Naive B cell (primary cell): ENCODE measurements at places on chromosomes 2 and 18. TPM values are rescaled to one million over a fixed set of nuclear protein-coding genes. Genes with fewer than 3 reads are reported as not detected.
A peak's percentile ranks its signal among the peaks of the same experiment; 100 is the strongest.

DNA sequence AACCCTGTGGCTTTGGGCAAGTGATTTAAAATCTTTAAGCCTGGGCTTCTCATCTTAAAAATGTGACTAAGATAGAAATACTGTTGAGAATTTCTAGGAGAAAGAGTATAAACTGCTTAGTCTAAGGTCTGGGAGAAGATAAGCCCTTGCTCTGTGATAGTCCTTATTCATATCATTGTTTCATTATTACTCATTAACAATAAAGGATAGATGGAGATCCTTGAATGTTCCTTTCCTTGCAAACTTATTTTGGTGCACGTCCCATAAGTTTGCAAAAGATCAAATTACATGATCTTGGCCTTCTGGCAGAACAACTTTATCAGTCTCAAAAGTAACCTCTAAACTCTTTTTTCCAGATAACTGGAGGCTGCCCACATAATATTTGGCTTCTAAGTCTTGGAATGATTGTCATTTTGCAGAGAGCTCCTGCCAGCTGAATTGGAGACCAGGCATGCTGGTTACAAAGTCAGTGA is 138.3 kb downstream of the FAM124B start:
- H3K36me3 ChIP-seq: no peaks in the 10 kb centered on the region
- H3K4me3 ChIP-seq: no peak overlapping the region
- H3K27ac ChIP-seq: no peak overlapping the region
- peaks cover 33% of the 10 kb centered on the region for H3K27me3 ChIP-seq
- DNase-seq: no peak

GRCh38 chr18:22171258-22172119 is 2.1 kb downstream of the GATA6 start:
- no peak for DNase-seq
- no peak overlapping the region for H3K4me3 ChIP-seq
- no peak overlapping the region for H3K27ac ChIP-seq
- peaks cover 8% of the 10 kb centered on the region for H3K4me1 ChIP-seq

GRCh38 chr2:108787216-108787541 is 608 bp downstream of the CCDC138 start:
- peaks cover 12% of the 10 kb centered on the region for H3K4me1 ChIP-seq
- H3K27ac ChIP-seq: peak overlapping the region; percentile 87
- no peaks in the 10 kb centered on the region for H3K27me3 ChIP-seq
- H3K4me3 ChIP-seq: peak overlapping the region; percentile 82

DNA sequence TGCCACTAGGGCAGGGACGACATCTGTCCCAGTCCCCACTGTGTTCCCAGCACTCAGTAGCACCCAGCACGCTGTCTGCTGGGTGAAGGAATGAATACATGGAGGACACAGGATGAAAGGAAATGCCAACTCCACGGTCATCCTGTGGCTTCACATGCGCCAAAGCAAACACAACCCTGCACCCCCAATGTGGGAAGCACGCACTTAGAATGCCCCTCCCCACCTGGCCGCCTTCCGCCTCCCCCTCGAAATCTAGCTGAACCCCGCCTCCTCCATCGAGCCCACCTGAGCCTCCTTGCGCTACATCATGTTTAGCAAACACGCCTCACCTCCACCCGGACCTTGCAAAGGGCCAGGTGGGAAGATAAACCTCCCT is 33.9 kb downstream of the ADCY3 start:
- H3K36me3 ChIP-seq: no peaks in the 10 kb centered on the region
- H3K27ac ChIP-seq: peak overlapping the region; percentile 94
- H3K4me1 ChIP-seq: peaks cover 57% of the 10 kb centered on the region
- H3K4me3 ChIP-seq: peak overlapping the region; percentile 80

GRCh38 chr18:56097621-56098020 is 509.6 kb upstream of the TCF4 start:
- H3K36me3 ChIP-seq: peaks cover 8% of the 10 kb centered on the region
- no peaks in the 10 kb centered on the region for H3K4me1 ChIP-seq
- no peak overlapping the region for H3K27ac ChIP-seq
- H3K4me3 ChIP-seq: no peak overlapping the region

DNA sequence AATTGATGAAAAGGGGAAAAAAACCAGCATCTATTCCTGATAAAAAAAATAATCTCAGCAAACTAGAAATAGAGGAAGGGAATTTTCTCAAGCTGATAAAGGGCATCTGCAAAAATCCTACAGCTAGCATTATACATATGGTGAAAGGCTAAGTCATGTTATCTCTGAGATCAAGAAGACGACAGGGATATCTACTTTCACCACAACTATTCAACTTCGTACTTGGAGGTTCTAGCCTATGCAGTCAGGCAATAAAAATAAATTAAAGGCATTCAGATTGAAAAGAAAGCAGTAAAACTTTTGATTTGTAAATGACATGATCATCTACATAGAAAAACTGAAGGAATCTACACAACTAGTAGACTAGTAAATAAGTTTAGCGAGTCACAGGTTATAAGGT is 58.2 kb downstream of the CAB39 start:
- peaks cover 18% of the 10 kb centered on the region for H3K36me3 ChIP-seq
- H3K4me1 ChIP-seq: peaks cover 4% of the 10 kb centered on the region
- H3K27ac ChIP-seq: no peak overlapping the region
- no peaks in the 10 kb centered on the region for H3K27me3 ChIP-seq
- no peak for DNase-seq

DNA sequence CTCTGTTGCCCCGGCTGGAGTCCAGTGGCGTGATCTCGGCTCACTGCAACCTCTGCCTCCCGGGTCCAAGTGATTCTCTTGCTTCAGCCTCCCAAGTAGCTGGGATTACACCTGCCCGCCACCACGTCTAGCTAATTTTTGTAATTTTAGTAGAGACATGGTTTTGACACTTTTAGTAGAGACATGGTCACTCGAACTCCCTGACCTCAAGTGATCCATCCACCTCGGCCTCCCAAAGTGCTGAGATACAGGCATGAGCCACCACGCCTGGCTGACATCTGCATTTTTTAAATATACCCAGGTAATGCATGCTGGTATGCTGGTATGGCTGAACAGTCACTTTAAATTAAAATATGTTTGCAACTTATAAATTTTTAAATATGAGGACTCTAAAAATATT is 91.9 kb downstream of the EPB41L3 start:
- H3K4me1 ChIP-seq: peaks cover 3% of the 10 kb centered on the region
- H3K27me3 ChIP-seq: no peaks in the 10 kb centered on the region
- H3K27ac ChIP-seq: no peak overlapping the region
- H3K36me3 ChIP-seq: no peaks in the 10 kb centered on the region
- H3K4me3 ChIP-seq: no peak overlapping the region
- no peak for DNase-seq

DNA sequence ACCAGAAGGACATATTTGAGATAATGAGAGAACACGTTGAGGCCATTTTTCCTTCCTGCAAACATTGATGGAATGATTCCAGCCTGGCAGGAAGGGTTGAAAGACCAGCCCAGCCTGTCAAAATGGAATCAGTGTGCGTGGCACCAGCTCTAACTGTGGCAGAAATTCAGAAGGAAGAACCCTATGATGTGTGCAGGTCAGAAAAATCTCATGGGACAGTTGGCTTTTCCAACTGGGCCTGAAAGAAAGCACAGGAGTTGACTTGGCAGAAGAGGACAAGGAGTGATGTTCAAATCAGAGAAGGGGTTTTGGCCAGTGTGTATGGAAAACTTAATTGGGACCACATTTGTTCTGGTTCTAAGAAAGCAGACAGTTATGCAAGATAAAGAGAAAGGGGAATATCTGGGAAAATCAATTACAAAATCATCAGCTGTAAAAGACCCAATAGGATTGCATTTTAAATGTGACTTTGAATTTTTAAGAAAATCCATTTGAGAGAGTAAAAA is 192.8 kb upstream of the PID1 start:
- H3K4me1 ChIP-seq: no peaks in the 10 kb centered on the region
- H3K27ac ChIP-seq: no peak overlapping the region
- DNase-seq: no peak
- H3K27me3 ChIP-seq: no peaks in the 10 kb centered on the region

GRCh38 chr2:15189216-15189615 is 371.9 kb downstream of the NBAS start:
- no peaks in the 10 kb centered on the region for H3K27me3 ChIP-seq
- no peak overlapping the region for H3K4me3 ChIP-seq
- H3K4me1 ChIP-seq: no peaks in the 10 kb centered on the region
- peaks cover 23% of the 10 kb centered on the region for H3K36me3 ChIP-seq
- no peak overlapping the region for H3K27ac ChIP-seq

DNA sequence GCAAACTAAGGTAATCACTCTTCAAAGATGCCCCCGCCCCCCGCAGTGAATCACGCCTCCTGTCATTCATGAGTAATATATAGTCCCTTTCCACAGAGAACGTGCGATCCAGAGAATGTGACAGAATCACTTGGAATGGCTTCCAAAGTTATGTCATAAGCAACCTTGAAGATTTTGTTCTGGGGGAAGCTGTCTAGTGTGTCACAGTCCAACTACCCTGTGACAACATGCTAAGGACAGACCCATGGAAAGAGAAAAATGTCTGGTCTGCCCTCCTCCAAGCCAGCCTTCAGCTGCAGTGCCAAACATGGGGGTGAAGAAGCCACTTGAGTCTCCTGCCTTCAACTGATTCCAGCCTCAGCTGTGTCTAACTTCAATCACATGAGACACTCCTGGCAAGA is 259.1 kb downstream of the SS18 start:
- H3K4me3 ChIP-seq: no peak overlapping the region
- DNase-seq: no peak

ANXA4 gene
- 43.4 TPM for polyA plus RNA-seq

TMEM198 gene
- polyA plus RNA-seq: not detected

CRACDL gene
- not detected for polyA plus RNA-seq

AFF3 gene
- 43.8 TPM for polyA plus RNA-seq
